SW 1271 (cell line): ENCODE measurements at places on chromosomes 2 and 18.

GRCh38 chr2:39870871-39871270 lies 91.8 kb upstream of the THUMPD2 start:
- no peak for DNase-seq

GRCh38 chr2:191010887-191011885 lies 2.8 kb downstream of the STAT1 start:
- no peak for DNase-seq

GRCh38 chr2:2572393-2573204 lies 241.5 kb upstream of the MYT1L start:
- no peak for DNase-seq

- no peak for DNase-seq
Measured at GRCh38 chr2:38862476-38862875, 13.3 kb downstream of the DHX57 start.

GRCh38 chr2:155250800-155251199 lies 552.3 kb downstream of the KCNJ3 start:
- peak; percentile 41 for DNase-seq

GRCh38 chr2:69436596-69436937 lies 668 bp downstream of the NFU1 start:
- peak; percentile 48 for DNase-seq

GRCh38 chr18:78771496-78772359 lies 207.9 kb upstream of the SALL3 start:
- no peak for DNase-seq

- DNase-seq, result no peak
Measured at GRCh38 chr2:132715386-132716351, 45.7 kb upstream of the LYPD1 start.

- DNase-seq, result no peak
Measured at GRCh38 chr18:74457043-74457724, at the start of gene DIPK1C. DIPK1C (minus strand) TSS chr18:74457308; CDS start chr18:74457259, 49 bp downstream.

- DNase-seq, result no peak
Measured at GRCh38 chr2:209956271-209956670, 46.2 kb upstream of the RPE start.

- DNase-seq, result peak; percentile 100
Measured at GRCh38 chr2:27798948-27799645, 27.6 kb downstream of the MRPL33 start.

GRCh38 chr2:144430722-144431391 lies 89.1 kb downstream of the ZEB2 start:
- DNase-seq, result no peak

- DNase-seq, result no peak
Measured at GRCh38 chr2:13522917-13523821, 806.4 kb downstream of the TRIB2 start.

GRCh38 chr2:212299943-212300342 lies 238.7 kb downstream of the ERBB4 start:
- DNase-seq, result no peak

DNA sequence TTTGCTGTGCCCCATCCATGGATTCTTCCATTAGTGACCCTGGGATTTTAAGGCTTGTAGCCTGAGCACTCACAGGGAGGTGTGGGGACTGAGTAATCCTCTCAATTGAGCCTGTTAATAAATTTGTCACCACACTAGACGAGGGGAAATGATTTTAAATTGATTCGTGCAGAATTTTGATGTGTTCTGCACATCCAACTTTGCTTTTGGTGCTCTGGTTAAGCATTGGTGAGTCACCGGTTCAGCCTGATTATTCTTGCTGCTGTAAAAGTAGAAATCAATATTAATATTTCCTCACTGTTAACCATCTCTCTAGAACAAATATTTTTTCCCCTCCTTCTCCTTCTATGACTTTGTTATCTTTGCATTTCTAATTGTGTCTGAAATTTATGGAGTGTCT lies 482.0 kb downstream of the TSN start:
- DNase-seq, result no peak

GRCh38 chr2:37436323-37436722 lies 91.9 kb downstream of the QPCT start:
- no peak for DNase-seq

DNA sequence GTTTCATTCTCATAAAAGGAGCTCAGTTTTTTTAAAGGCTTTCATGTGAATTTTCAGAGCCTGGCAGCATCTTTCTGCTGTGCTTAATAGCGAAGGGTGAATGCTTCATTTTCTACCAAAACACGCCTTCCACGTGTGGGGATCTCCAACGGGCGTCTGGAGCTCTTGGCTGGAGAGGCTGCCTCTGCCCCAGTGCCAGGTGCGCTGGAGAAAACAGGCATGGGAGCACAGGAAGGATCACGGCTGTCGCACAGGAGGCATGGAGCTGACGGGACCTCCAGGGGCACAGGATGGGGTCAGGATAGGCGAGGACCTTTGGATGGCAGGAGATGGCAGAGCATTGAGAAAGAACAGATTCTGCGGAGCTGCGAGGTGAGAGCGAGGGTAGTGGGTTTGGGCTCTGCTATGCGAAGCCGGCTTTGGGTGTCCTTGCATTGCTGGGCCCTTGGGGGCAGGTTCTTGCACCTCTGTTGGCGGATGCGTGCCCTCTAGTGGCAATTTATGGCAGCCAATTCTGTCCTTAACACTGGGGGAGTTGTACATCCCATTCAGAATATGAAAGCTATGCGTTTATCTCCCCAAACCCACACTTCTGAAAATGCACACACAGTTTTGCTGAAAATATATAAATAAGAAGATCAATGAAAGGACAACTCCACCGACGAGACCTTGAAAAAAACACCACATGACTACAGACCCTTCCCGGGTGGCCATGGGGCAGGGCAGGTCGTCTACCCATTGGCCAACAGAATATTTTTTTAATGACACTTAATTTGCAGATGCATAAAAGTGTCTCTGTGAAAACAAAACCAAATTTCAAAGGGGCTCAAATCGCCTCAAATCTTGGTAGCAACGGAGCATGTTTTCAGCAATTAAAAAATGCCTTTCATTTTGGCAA lies 90.4 kb upstream of the SLC35G4 start:
- DNase-seq, result peak; percentile 26

DNA sequence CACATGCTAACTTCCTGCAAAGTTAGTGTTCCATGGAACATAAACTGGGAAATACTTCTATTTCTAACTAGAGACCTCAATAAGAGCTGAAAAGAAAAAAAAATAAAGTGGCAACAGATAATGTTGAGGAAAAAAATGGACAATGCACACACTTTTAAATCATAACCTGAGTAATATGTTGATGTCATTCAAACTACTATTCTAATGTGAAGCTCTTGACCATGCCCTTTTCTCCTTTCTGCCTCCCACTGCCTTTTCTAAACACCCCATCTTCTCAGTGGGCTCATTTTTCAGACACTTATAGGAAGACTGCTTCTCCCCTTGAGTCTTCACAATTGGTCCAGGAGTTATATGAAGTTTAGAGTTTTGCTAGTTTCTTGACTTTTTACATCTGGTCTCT lies 280.9 kb upstream of the NT5C1B start:
- DNase-seq, result no peak

DNA sequence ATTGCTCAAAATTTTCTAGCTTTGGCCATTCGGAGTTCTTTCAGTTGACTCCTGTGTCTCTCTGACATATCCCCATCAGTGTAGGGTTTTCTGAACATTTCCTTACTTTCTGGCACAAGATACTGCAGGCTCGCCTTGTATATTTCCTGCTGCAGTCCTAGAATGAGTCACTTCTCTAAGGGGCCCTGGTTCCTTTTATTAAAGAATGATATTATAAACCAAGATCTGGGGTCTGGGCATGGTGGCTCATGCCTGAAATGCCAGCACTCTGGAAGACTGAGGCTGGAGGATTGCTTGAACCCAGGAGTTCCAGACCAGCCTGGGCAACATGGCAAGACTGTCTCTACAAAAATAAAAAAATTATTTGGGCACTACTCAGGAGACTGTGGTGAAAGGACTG lies 3.0 kb upstream of the RPL37A start:
- no peak for DNase-seq

GRCh38 chr2:221245045-221245444 lies 327.1 kb downstream of the EPHA4 start:
- DNase-seq, result no peak
